NCI-H526 treated with DMSO at 0.1 percent for 48 hours (cell line): ENCODE measurements at places on chromosomes 2 and 18.

GRCh38 chr2:55590810-55591440 lies 26.5 kb downstream of the PPP4R3B start:
- DNase-seq, result no peak

GRCh38 chr2:37619959-37620300 lies 51.5 kb downstream of the CDC42EP3 start:
- no peak for DNase-seq

DNA sequence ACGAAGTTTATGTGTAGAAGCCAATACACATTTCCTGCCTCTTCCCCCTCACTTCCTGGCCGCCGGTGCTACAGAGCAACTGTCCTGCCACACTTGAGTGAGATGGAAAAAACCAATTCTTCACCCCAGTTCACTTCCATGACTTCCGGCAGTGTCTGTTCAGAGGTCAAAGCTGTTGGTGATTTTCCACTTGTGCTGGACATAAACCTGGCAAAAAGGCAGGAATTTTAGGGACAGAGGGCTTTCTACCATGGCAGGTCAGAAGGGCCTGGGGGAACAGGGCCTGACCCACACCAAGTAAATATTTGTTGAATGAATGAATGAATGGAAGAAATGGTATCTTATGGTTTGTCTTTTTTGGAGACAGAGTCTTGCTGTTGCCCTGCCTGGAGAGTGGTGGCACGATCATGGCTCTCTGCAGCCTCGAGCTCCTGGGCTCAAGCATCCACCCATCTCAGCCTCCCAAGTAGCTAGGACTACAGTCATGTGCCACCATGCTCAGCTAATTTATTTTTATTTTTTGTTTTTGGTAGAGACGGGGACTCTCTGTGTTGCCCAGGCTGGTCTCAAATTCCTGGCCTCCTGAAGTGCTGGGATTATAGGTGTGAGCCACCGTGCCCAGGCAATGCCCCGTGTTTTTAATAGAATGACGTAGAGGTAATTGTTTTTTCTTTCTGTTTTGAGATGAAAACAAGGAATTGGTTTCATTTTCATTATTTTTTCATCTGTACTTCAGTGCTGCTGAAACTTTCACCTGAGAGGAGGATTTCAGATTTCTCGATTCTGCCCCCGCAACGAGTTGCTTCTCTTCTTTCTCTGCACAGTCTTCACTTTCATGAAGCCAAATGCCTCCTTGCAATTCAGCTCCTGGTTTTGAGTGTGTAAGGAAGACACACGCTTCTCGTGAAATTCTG lies 48.0 kb upstream of the LPIN2 start:
- no peak for DNase-seq

DNA sequence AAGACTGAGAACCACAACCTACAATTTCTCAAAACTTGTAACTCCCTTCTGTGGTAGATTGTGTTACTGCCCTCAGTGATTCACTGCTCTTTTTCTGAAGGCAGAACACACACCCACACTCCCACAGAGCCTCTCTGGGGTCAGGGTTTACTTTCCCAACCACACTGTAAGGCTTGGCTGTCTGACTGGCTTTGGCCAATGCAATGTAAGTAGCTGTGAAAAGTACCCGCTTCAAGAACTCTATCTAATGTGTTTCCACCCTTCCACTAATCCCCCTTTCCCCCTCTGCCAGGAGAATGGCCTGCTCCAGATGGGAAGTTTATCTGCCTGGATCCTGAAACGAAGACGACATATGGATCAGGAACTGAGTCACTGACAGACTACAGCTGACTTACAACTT lies 222.7 kb downstream of the CDH2 start:
- no peak for DNase-seq

DNA sequence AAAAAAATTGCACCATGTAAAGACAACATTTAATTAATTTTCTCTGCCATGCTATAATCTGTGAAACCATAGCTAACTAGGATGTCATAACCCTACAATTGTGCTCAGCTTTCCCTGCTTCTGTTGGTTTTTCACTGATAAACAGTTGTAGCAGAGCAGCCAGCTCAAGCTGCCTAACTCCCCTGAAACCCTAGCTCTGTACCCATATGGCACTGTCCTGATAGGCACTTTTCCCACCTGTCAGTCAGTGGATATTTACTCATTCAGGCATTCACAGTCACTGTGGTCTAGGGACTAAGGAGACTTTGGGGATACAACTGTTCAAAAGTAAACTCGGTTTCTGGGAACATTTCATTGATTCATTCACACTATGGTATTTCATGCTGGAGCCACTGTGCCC lies 407.0 kb downstream of the DSEL start:
- DNase-seq, result no peak
